ENCODE measurements at places on chromosomes 5 and 9.

DNA sequence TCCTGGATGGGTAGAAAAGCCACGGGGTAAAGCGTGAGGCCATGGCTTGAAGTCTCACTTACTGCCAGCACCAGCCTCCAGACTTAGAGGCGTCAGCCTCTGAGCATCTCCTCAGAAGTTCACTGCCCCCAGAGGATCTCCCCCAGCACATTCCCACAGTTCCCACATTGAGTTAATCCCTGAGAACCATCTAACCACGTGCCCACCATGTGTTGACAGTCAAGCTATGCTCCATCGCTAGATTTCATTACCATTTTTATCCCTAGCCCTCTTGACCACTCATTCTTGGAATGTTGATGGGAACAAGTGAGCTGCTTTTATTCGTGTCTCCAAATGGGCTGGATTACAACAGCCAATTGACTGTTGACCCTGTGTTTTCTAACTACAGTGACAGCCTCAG, 283.3 kb upstream of the IRX1 start:
- H3K4me3 ChIP-seq = no peak overlapping the region
- no peaks in the 10 kb centered on the region for H3K4me1 ChIP-seq
- no peaks in the 10 kb centered on the region for H3K36me3 ChIP-seq

- DNase-seq = peak; percentile 15
- no peak overlapping the region for H3K27ac ChIP-seq
- no peaks in the 10 kb centered on the region for H3K27me3 ChIP-seq
- H3K4me1 ChIP-seq = peaks cover 6% of the 10 kb centered on the region
- no peak overlapping the region for H3K4me3 ChIP-seq
Measured at GRCh38 chr5:69364414-69364813, 4.9 kb downstream of the AK6 start.

- H3K27ac ChIP-seq = no peak overlapping the region
- H3K4me3 ChIP-seq = no peak overlapping the region
- H3K4me1 ChIP-seq = peaks cover 6% of the 10 kb centered on the region
- no peaks in the 10 kb centered on the region for H3K36me3 ChIP-seq
Measured at GRCh38 chr5:41414598-41414997, 95.8 kb downstream of the PLCXD3 start.

DNA sequence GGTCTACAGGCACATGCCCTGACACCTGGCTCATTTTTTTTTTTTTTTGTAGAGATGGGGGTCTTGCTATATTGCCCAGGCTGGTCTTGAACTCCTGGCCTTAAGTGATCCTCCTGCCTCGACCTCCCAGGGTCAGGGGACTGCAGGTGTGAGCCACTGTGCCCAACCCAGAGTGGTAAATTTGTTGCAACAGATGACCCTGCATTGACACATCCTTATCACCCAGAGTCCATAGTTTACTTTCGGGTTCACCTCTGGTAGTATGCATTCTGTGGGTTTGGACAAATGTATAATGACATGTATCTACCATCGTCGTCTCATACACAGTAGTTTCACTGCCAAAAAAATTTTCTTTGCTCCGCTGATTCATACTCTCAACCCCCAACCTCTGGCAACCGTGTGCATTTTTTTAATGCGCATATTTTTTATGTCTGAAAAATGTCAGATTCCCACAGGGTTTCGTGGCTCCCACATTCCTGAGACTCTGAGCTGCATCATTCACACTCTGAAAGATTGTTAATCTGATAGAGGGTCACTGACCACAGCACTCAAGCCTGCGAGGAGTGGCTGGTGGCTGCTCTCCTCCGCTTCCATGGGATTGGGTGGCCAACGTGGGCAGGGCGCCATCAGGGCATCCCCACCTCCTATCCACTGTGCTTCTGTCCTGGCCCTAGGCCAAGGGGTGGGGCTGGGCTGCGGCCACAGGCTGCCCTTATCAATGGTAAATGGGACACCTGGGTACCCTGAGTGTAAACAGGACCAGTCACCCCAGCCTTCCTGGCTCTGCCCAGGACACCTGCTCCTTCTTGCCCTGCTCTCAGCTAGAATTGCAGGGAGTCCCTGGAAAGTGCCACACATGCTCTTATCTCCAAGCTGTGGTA, 9.6 kb downstream of the NDST1 start:
- H3K4me3 ChIP-seq = no peak overlapping the region
- peak; percentile 57 for DNase-seq
- H3K4me1 ChIP-seq = peaks cover 51% of the 10 kb centered on the region
- no peaks in the 10 kb centered on the region for H3K27me3 ChIP-seq

DNA sequence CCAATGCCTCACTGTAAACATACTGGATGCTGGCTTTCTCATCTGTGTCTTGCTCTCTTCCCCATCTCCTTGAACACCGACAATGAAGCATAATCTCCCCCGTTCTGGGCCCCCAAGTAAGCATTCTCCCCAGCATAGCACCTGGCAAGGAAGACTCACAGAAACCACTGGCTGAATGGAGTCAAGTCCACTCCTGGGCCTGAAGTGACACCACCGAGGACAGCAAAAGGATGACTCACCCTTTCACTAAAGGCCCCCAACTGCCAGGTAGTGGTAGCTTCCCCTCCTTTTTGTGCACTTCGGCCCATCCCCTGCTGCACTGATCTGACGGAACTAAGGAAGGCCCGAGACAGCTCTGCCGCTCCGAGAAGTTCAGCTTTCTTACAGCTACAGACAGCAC, 9.4 kb downstream of the VDAC1 start:
- H3K36me3 ChIP-seq = no peaks in the 10 kb centered on the region
- DNase-seq = peak; percentile 53
- H3K27me3 ChIP-seq = no peaks in the 10 kb centered on the region
- peaks cover 48% of the 10 kb centered on the region for H3K4me1 ChIP-seq
- H3K27ac ChIP-seq = peak overlapping the region; percentile 79

GRCh38 chr5:174328631-174329299, 283.3 kb downstream of the NSG2 start:
- peaks cover 3% of the 10 kb centered on the region for H3K27me3 ChIP-seq
- no peak overlapping the region for H3K4me3 ChIP-seq
- no peaks in the 10 kb centered on the region for H3K36me3 ChIP-seq
- H3K27ac ChIP-seq = no peak overlapping the region
- no peak for DNase-seq

- H3K27me3 ChIP-seq = no peaks in the 10 kb centered on the region
- no peak overlapping the region for H3K27ac ChIP-seq
- H3K4me3 ChIP-seq = no peak overlapping the region
- no peaks in the 10 kb centered on the region for H3K4me1 ChIP-seq
- no peak for DNase-seq
Measured at GRCh38 chr5:137167187-137167586, 331.9 kb downstream of the SPOCK1 start.

- H3K27me3 ChIP-seq = no peaks in the 10 kb centered on the region
- H3K4me1 ChIP-seq = no peaks in the 10 kb centered on the region
- no peak overlapping the region for H3K27ac ChIP-seq
- no peak overlapping the region for H3K4me3 ChIP-seq
- no peak for DNase-seq
Measured at GRCh38 chr9:75830303-75830702, 60.2 kb upstream of the PCSK5 start.

- no peaks in the 10 kb centered on the region for H3K36me3 ChIP-seq
- H3K4me1 ChIP-seq = no peaks in the 10 kb centered on the region
- H3K27me3 ChIP-seq = no peaks in the 10 kb centered on the region
- H3K27ac ChIP-seq = no peak overlapping the region
- no peak overlapping the region for H3K4me3 ChIP-seq
Measured at GRCh38 chr9:109901201-109901600, 121.2 kb downstream of the PALM2AKAP2 start.

DNA sequence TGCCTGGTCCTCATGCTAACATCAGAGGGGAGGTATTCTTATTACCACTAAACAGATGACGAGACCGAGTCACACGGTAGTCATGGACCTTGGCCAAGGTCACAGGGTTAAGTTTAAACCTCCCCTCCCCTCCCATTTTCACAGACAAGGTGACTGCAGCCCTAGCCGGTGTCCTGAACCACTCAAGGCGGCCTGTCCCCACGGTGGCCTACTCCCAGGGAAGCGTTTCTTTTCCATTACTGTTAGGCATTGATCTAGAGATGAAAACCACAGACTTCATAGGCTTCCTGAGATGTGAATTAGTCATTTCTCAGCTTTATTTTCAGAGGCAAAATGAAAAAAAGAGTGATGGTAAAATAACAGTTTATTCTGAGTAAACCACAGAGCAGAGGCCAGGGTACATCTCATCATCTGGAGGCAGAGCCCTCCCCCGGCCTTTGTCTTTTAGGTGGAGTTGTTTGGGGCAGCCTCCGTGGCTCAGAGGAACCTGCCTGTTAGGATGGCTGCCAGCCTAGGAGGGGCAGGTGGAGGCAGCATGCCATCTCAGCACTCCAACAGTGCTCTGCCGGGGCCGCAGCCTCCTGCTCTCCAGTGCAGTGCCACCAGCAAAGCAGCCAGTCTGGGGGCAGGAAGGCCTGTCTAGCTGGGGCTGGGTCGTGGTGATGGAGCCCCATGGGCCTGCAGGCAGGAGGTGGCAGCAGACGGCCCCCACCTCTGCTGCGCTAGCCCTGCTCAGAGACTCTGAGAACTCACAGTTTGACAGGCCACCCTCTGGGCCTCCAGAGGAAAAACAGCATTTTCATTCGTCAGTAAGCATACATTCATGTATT, 71.2 kb downstream of the RAPGEF1 start:
- peaks cover 28% of the 10 kb centered on the region for H3K4me1 ChIP-seq
- peak; percentile 44 for DNase-seq
- H3K36me3 ChIP-seq = no peaks in the 10 kb centered on the region
- H3K27ac ChIP-seq = peak overlapping the region; percentile 38
- no peak overlapping the region for H3K4me3 ChIP-seq
- H3K27me3 ChIP-seq = no peaks in the 10 kb centered on the region

Data from hepatocyte (in vitro differentiated cells).